Posterior vena cava (tissue), 2 donors: ENCODE measurements at places on chromosomes 3 and 15. TPM values are rescaled to one million over a fixed set of nuclear protein-coding genes. Genes with fewer than 3 reads are reported as not detected.

- peak; percentile 53 for DNase-seq
These were observed 37.0 kb downstream of the GRIP2 start for GRCh38 chr3:14503033-14503705.

Gene TGM4
- total RNA-seq, result not detected

Gene HIGD2B
- not detected for total RNA-seq

DNA sequence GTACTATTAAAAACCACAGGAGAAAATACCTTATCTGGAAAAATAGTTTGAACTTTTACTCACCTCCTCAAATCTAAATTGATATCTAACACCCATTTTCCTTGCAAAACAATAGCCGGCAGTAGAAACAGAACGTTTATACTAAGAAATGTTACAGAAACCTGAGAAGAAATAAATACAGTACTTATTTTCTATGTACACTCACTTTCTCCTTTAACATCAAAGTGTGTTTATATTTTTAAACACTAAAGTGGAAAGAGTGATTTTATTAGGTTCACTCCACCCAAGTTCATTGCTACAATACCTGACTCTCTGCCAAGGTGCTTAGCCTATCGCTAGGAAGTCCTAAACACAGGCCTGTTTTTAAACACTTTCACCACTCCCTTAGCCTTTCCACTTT is 87.8 kb upstream of the TJP1 start:
- no peak for DNase-seq

- DNase-seq, result peak; percentile 90
These were observed 36.5 kb upstream of the SPTBN5 start for GRCh38 chr15:41930221-41930866.

DNA sequence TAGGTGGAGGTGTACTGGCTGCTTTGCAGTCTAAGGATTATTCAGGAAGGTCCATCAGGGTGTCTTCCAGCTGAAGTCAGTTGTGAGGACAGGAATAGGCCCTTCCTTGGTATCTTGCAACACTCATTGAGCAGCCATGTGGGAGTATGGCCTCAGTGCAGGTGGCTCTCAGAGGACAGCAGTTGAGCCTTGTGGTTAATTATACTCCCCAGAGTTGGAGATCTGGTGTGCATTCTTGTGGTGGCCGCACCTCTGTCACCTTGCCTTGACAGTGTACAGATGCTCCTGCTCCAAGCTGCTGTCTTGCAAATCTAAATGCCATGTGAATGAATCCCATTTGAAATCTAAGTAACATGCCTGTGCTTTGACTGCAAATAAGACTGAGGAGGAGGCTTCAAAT is 339.9 kb upstream of the BCHE start:
- no peak for DNase-seq

GRCh38 chr3:177860184-177860583 is 662.9 kb upstream of the TBL1XR1 start:
- DNase-seq, result no peak

Gene KCNH8
- not detected for total RNA-seq

Gene ALDH1A3
- 29.9 TPM for total RNA-seq

DNA sequence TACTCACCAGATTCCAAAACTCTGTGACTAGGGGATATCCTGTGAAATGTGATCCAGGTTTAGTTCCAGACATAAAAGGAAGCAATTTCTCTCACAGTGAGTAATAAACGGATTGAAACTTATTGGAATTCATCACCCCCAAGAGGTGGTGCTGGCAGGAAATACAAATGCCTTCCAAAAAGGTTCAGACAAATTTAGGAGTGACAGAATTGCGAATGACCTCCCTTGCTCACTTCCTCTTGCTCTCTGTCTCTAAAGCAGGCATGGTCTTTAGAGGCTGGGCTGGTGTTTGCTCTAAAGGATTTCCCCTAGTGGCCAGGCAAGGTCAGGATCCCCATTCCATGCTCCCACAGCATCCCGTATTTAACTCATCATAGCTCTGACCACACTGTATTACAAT is 449.4 kb upstream of the PPP2R3A start:
- no peak for DNase-seq

- DNase-seq, result no peak
These were observed 10.1 kb upstream of the SERPINI2 start for GRCh38 chr3:167483708-167484475.

DNA sequence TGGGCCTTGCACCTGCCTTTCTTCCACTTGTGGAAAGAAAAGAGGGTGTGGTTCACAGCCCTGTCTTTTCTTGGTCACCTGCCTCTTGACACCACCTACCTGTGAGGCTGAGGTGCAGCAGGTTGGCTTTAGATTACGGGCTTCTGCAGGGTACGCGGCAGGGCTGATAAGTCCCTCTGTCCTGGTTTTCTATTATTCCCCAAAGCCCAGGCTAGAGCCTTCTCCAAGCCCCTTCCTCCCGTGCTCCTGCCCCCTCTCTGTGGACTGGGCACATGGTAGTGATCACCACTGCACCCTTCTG is 44.8 kb upstream of the HACD2 start:
- no peak for DNase-seq

Gene COL6A6
- 1.2 TPM for total RNA-seq

- DNase-seq, result no peak
These were observed 139.8 kb downstream of the BBX start for GRCh38 chr3:107662586-107662985.

Gene GP9
- total RNA-seq, result 0.48 TPM

DNA sequence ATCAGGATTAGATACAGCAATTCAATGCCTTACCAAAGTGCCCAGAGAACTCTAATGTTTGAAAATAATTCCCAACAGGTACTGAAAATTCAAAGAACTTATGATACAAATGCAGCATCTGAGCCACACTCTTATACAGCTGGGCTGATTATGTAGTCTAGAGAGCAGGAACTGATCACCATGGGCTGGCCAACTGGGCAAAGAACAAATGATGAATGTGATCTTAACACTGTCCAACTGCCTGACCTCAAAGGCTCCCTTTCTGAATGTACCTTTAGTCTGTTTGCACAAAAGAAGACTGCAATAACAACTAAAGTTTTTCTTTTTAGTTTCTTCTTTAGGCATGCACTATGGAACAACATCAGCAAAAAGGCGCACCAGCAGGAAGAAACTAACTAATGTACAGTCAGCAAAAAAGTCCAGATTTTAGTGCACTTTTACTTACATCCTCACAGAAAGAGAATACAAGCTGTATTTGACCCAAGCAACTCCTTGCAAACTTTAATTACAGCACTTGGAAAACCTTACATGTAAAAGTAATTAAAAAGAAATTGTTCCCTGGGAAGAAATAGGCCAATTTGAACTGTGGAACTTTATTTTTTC is 1095.1 kb downstream of the IGSF11 start:
- DNase-seq, result no peak

Gene CYP19A1
- 1.8 TPM for total RNA-seq

- peak; percentile 26 for DNase-seq
These were observed 14.6 kb upstream of the FAM107A start for GRCh38 chr3:58591517-58592510.

Gene RTP1
- total RNA-seq, result not detected

Gene BNC1
- total RNA-seq, result 0.19 TPM

DNA sequence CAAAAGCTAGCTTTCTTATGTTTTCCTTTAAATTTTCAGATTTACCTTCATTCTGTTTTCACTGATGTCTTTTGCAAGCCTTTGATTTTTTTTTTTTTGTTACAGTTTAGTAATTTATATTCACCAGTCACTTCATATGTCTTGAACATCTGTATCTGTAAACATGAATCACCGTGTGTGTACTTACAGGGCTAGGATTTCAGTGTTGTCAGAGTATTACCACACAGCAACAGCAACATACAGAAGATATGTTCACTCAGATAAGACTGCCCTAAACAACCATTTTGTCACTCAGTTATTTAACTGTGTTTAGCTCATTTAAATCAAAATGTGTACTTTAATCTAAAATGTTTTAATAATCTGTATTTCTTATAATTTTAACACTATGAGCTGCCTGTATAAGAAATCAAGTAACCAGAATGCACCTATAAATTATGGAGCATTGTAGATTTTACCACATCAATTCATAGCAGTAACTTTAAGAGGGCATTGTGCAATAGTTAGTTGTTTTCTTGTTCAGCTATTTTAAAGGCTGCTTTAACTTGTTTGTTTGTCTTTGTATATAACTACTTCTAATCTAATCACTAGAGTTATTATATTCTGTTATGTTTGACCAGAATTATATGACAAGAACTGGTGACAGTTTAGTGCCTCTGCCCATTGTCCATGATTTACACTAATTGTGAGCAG is 50.4 kb downstream of the GHSR start:
- DNase-seq, result no peak

GRCh38 chr3:194154346-194154745 is 18.4 kb downstream of the HES1 start:
- no peak for DNase-seq

GRCh38 chr3:69174871-69175737 is 52.7 kb upstream of the LMOD3 start:
- DNase-seq, result no peak

- no peak for DNase-seq
These were observed 220.1 kb downstream of the BCHE start for GRCh38 chr3:165617134-165617533.

GRCh38 chr3:169148448-169149348 is 514.8 kb downstream of the MECOM start:
- DNase-seq, result no peak

- no peak for DNase-seq
These were observed 13.5 kb upstream of the IMPG2 start for GRCh38 chr3:101333883-101334282.
